ENCODE measurements at places on chromosomes 16 and 17.

DNA sequence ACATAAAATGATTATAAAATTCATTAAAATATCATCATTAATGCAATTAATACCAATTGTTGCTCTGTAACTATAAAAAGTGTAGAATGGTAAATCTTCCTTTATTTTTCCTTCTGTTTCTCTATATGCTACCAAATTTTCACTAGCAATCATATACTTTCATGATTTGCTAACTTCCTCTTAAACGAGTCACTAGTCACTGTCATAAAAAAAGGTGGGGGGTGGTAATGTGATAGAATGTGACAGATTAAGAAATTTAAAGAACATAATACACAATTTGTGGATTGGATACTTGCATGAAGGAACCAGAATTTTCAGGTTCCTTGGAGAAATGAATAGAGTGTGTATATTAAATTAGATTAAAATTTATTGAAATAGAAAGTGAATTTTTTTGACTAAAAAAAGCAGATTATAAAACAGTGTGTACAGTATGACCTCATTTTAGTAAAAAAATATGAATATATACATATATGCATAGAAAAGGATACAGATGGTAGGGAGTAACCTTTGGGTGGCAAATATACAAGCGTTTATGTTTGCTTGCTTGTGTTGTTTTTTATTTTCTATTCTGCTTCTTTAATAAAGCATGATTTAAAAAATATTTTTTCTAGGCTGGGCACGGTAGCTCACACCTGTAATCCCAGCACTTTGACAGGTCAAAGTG, 56.7 kb upstream of the C17orf78 start:
- no peak overlapping the region for H3K27ac ChIP-seq
- H3K4me1 ChIP-seq: no peaks in the 10 kb centered on the region
- no peaks in the 10 kb centered on the region for H3K36me3 ChIP-seq

GRCh38 chr17:8472663-8473062, 37.0 kb downstream of the NDEL1 start:
- H3K4me1 ChIP-seq: no peaks in the 10 kb centered on the region
- no peak overlapping the region for H3K4me3 ChIP-seq
- peak overlapping the region; percentile 71 for H3K27ac ChIP-seq
- H3K36me3 ChIP-seq: peaks cover 46% of the 10 kb centered on the region

DNA sequence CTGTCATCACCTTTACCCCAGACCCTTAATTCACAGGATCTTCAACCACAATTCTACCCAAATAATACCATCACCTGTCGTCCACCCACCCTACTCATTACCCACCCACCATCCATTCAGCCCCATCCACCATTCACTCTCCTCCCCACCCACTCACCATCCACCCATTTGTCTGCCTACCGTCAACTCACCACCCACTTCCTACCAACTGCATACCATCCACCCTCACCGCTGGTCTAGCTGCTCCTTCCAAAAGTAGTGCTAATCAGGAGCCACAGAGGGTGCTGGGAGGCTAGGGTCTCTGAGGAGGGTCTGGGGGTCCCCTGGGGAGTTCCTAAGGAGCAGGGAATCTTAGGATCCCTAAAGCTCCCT, 12.0 kb upstream of the IGFBP4 start:
- no peaks in the 10 kb centered on the region for H3K36me3 ChIP-seq
- DNase-seq: no peak
- no peak overlapping the region for H3K27ac ChIP-seq
- no peaks in the 10 kb centered on the region for H3K27me3 ChIP-seq
- no peaks in the 10 kb centered on the region for H3K4me1 ChIP-seq

- no peaks in the 10 kb centered on the region for H3K36me3 ChIP-seq
- no peak overlapping the region for H3K4me3 ChIP-seq
- no peak overlapping the region for H3K27ac ChIP-seq
- no peaks in the 10 kb centered on the region for H3K27me3 ChIP-seq
- no peak for DNase-seq
Measured at GRCh38 chr16:79912592-79913310, 312.2 kb upstream of the MAF start.

DNA sequence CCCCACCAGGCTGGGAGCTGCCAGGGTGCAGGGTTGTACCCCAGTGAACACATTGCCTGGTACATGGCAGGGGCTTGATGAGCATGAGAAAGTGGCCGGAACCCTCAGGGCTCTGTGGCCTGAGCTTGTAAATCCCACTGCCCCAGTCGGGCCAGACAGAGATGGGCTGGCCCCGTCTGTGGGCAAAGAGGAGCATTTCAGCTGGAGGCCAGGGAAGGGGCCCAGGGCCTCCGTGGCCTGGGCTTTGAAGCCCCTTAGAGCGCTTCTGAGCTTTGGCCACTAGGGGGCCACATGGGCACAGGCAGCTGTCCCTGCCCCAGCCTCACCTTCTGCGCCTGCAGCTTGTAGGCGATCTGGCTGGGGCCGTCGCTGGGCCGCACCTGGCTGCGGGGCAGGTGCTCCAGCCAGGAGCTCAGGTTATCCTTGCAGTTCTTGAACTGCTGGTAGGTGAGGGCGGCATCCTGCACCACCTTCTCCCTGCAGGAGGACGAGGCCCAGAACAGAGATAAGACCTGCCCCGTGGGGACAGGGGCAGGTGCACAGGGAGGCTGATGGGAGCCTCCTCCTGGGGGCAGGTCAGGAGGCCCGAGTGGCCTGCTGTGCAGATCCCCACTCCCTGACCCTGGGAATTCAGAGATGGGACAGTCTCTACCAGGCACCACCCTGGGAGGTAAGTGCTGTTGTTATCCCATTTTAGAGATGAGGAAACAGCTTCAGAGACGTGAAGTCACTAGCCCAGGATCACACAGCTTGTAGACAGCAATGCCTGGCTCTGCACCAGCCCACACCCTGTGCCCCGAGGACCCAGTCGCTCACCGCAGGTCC, 12.8 kb downstream of the EVPL start:
- no peaks in the 10 kb centered on the region for H3K4me1 ChIP-seq
- no peak overlapping the region for H3K4me3 ChIP-seq
- DNase-seq: peak; percentile 79
- no peaks in the 10 kb centered on the region for H3K36me3 ChIP-seq

DNA sequence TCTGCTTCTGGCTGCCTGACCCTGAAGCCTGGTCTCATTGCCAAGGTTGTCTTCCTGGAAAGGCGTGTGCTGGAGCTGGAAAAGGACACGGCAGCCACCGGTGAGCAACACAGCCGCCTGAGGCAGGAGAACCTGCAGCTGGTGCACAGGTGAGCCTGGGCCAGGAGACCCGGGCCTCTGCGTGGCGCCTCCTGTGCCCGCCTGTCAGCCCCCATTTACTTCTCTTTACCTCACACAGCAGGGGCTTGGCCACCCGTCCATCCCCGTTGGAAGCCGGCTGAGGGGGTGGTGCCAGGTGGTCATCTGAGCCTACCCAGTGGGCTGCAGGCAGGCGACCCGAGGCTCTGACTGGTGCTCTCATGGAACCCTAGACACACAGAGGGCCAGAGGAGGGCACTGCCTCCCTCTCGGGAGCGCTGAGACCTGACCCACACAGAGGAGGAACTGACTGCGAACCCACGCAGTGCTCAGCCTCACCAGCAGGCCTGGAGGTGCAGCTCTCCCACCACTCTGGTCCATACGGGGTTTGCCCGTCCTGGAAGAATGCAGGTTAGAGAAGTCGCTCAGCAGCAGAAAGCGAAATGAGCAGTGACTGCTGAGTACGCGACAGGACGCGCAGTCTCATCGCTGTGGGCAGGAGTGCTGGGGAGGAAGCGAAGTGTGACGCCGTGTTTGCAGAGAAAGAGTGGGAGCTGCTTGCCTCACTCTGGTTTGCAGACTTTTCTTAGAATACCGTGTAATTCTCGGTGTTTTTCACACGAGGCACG, 21.9 kb upstream of the CAPN15 start:
- H3K27ac ChIP-seq: no peak overlapping the region
- no peak for DNase-seq
- no peak overlapping the region for H3K4me3 ChIP-seq
- peaks cover 7% of the 10 kb centered on the region for H3K4me1 ChIP-seq
- H3K36me3 ChIP-seq: no peaks in the 10 kb centered on the region

GRCh38 chr17:74252211-74252610, 21.8 kb upstream of the DNAI2 start:
- no peak for DNase-seq
- H3K36me3 ChIP-seq: no peaks in the 10 kb centered on the region
- no peaks in the 10 kb centered on the region for H3K27me3 ChIP-seq
- H3K27ac ChIP-seq: no peak overlapping the region

DNA sequence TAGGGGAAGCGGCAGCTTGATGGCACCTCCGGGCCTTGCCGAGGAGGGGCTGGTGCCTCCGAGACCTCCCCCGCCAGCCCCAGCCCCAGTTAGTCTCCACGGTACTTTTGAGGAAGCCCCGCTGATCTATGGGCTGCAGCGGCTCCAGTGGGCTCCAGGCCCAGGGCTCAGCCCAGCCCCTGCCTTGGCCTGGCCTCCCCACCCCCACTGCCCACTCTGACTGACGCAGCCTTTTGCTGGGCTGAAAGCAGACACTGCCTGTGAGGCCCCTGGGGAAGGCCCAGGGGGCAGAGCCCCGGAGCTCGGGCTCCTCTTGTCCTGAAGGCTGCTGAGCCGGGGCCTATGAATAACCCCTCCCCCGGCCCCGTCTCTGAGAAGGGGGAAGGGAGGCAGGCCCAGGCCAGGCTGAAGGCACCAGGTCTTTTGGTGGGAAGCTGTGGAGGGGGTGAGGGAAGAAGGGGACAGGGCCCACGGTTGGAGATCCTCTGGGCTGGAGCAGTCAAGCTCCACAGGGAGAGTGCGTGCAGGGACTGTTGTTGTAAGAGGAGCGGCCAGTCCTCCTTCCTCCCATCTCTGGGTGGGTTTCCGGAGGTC, 7.5 kb upstream of the SMTNL2 start:
- no peaks in the 10 kb centered on the region for H3K36me3 ChIP-seq
- H3K27ac ChIP-seq: peak overlapping the region; percentile 93
- H3K27me3 ChIP-seq: no peaks in the 10 kb centered on the region
- DNase-seq: peak; percentile 31

DNA sequence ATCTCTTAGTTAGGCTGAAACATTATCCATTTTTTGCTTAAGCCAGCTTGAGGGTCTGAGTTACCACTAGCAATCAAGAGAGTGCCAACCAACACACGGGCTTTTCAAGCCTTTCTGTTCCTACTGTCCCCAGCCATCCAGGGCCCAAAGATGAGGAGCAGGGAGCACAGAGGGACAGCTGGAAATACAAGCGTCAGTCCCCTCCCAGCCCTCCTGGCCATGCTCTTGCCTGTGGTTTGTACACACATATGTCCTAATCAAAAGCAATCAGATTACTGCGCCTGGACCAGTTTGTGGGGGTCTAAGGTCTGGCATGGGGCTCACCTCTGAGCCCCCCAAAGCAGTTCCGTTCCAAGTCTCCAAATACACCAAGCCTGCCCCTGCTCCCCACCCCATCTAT, 3.5 kb downstream of the CORO7 start:
- H3K4me3 ChIP-seq: no peak overlapping the region
- H3K27ac ChIP-seq: no peak overlapping the region
- H3K4me1 ChIP-seq: no peaks in the 10 kb centered on the region
- H3K27me3 ChIP-seq: no peaks in the 10 kb centered on the region
- no peaks in the 10 kb centered on the region for H3K36me3 ChIP-seq

GRCh38 chr17:8122422-8122923, 1.4 kb downstream of the HES7 start:
- H3K27me3 ChIP-seq: peaks cover 46% of the 10 kb centered on the region
- peak; percentile 18 for DNase-seq
- H3K36me3 ChIP-seq: no peaks in the 10 kb centered on the region
- peak overlapping the region; percentile 64 for H3K4me3 ChIP-seq
- H3K4me1 ChIP-seq: peaks cover 4% of the 10 kb centered on the region

- H3K27ac ChIP-seq: no peak within 1 kb of the TSS
- H3K36me3 ChIP-seq: no peaks in the 10 kb centered on the region
- peak; percentile 41 for DNase-seq
- no peaks in the 10 kb centered on the region for H3K4me1 ChIP-seq
Measured at GRCh38 chr17:181245-182049, at the start of gene DOC2B. Gene DOC2B, minus strand, starts transcription at chr17:181650. Its CDS starts 171 bp downstream, at chr17:181479.

GRCh38 chr17:55264645-55265298, at the start of gene HLF:
Gene HLF, plus strand, starts transcription at chr17:55264960. Its CDS starts 525 bp downstream, at chr17:55265485.
- no peak within 1 kb of the TSS for H3K27ac ChIP-seq
- no peaks in the 10 kb centered on the region for H3K36me3 ChIP-seq
- peaks cover 86% of the 10 kb centered on the region for H3K27me3 ChIP-seq
- no peaks in the 10 kb centered on the region for H3K4me1 ChIP-seq
- H3K4me3 ChIP-seq: peak within 1 kb of the TSS; percentile 50

DNA sequence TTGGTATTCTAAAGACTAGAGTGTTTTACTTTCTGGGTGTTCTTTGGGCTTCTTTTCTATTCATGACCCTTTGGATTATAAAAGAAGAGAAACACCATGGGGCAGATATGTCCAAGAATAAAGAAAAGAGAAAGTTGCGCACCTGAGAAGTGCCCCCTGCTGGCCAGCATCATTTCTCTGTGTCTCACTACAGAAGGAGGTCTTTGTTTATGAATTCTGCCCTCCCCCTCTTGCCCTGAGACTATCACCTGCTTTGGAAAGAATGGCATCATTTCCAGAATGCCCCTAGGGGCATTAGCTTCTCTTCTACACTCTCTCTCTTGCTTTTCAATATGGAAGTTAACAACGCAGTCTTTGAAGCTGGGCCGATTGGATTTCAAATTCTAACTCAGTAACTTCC, 45.0 kb downstream of the CDH13 start:
- no peak overlapping the region for H3K27ac ChIP-seq
- H3K36me3 ChIP-seq: no peaks in the 10 kb centered on the region
- H3K27me3 ChIP-seq: no peaks in the 10 kb centered on the region
- no peak for DNase-seq

DNA sequence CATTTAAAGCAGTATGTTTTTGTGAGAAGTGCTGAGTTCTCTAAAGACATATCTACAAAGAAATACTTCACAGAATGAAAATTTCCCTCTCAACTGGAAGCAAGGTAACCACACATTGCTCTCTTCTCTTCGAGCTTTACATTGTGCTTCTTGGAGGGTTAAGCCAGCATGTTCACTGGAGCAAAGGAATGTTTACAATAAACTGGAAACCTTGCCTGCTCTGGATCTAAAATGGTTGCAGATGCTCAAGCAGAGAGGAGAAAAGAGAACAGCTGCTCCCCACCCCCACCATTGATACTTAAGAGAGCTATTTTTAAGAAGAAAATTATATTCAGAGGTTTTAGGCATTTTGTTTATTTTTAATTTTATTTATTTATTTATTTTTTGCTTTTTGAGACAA, 213.1 kb downstream of the CEP112 start:
- H3K4me3 ChIP-seq: no peak overlapping the region
- H3K36me3 ChIP-seq: no peaks in the 10 kb centered on the region
- no peak overlapping the region for H3K27ac ChIP-seq
- H3K27me3 ChIP-seq: no peaks in the 10 kb centered on the region
- no peak for DNase-seq

DNA sequence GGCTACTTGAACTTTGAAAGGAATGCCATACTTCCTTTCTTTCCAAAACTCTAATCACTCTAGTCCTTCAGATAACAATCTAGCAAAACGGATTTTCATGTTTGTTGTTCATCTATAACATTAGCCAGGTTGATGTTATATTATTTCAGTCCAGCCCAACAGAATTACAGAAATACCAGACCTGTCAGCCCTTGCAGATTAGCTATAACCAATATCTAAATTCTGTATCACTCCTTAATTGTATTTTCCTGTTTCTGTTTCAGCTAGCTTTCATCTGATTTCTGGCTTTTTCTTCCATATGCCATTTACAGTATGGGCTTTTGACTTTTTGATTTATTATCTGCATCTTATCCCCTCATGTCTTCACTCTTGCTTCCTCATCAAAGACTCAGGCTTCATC, 479.8 kb upstream of the CDH8 start:
- H3K4me1 ChIP-seq: no peaks in the 10 kb centered on the region
- no peak for DNase-seq
- H3K36me3 ChIP-seq: no peaks in the 10 kb centered on the region
- no peak overlapping the region for H3K4me3 ChIP-seq
- H3K27me3 ChIP-seq: no peaks in the 10 kb centered on the region

GRCh38 chr16:12749076-12749475, 54.6 kb downstream of the CPPED1 start:
- H3K27ac ChIP-seq: no peak overlapping the region
- H3K27me3 ChIP-seq: no peaks in the 10 kb centered on the region
- no peak overlapping the region for H3K4me3 ChIP-seq
- peaks cover 15% of the 10 kb centered on the region for H3K4me1 ChIP-seq

Data from cardiac muscle cell (in vitro differentiated cells and primary cell).